PC-9 (cell line): ENCODE measurements at places on chromosomes 13 and 19. TPM values are rescaled to one million over a fixed set of nuclear protein-coding genes. Genes with fewer than 3 reads are reported as not detected.

DNA sequence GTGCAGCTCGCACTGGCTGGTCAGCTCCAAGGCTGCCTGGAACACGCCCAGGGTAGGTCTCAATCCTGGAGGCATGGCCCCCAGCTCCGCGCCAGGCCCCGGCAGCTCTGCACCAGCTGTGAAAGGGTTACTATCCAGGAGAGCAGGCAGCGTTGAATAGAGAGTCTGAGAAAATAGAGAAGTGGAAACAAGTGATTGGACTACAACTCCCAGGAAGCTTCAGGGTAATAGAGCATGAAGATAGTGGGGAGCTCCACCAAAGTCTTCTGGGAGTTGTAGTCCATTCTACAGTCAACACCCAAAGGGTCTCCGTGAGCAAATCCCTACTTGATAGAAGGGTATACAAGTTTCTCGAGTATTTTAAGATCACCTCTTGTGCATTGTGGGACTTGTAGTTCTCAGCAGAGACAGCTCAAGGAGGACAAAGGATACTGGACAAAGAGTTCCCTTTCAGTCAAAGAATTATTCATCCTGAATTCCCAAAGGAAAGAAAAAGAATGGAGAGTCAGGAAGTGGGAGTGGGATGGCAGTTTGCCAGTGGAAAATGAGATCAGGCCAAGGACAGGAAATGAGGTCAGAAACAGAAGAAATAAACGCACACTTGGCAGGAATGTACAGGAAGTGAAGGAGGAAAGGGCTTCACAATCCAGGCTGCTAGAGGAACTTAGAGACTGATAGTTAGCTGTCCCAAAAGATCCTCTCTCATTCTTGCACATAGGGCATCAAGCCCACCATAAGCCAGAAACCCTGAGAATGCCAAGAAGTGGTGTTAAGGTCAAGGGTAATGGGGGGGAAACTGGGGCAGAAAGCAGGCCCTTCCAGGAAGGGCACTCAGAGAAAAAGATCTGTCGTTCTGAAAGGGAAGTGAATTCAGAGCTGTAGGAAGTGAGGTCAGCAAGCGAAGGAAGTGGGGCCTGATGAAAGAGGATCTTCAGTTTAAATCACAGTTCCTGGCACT, 5.5 kb upstream of the MAMSTR start:
- DNase-seq: peak; percentile 51

IFNL1 gene
- not detected in 2 replicates for total RNA-seq

DNA sequence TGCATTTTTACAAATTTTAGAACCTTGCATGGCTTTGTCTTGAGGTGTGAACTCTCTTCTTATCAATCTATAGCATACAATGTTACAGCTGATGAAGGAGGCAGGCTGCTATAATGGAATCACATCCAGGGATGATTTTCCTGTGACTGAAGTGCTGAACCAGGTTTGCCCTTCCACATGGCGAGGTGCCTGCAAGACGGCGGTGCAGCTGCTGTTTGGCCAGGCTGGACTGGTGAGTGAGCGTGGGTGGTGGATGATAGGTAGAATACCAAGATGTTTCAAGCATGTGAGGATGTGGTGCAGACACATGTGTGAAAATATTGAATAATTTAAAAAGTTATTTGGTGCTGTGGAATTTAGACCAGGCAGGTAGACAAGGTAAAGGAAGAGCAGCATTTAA, 34.9 kb upstream of the GPI start:
- DNase-seq: no peak

GRCh38 chr19:16736709-16737108, 17.1 kb downstream of the NWD1 start:
- DNase-seq: no peak

ICAM4 gene
- total RNA-seq: 0.52 and 0.68 TPM in 2 replicates

- DNase-seq: peak; percentile 78
Measured at GRCh38 chr19:47230054-47230920, 712 bp downstream of the BBC3 start.

DNA sequence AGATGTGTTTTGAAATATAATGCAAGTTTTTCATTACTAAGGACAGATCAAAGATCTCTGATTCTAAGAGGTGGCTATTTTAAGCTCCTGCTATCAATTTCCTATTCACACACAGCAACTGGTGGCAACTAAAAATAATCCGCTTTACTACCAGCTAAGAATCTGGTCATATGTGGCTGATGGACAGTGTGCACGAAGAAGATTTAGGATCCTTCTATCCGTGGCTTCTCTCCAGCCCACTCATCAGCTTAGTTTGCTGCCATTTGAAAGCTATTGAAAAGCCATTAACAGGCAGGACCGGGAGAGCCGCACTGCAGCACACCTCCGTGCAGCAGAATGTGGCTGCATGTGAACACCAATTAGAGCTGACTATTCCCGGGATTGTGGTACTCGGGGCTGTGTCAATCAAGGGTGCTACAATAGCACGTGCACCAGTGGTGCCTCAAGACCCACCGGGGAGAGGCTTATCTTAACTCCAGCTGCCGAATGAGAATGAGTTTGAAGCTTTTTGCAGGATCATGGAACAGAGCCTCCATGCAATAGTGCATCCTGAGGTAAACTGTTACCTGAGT, at the start of gene MYO16:
MYO16 (plus strand) TSS at position 431 of the 572 bp plus-strand sequence. CDS start 234 bp downstream, outside the sequence.
- DNase-seq: no peak

- DNase-seq: no peak
Measured at GRCh38 chr13:37657134-37657533, 58.6 kb upstream of the POSTN start.

DNA sequence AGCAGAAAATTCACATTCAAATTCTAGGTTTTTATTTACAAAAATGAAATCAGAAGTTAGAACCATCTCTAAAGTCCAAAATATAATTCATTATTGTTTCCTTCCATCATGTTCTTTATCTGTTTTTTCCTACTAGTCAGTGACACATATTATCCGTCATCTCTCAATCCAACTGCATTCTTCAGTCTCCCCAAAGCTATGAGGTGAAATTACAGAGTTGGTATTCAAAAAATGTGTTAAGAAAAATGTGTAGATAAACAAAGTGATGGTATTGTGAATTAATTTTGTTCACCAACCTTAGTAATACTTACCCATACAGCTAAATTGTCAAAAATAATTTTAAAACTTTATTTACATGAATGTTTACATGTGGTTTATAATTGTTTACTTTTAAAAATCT, 448.7 kb upstream of the MIR17HG start:
- no peak for DNase-seq

DNA sequence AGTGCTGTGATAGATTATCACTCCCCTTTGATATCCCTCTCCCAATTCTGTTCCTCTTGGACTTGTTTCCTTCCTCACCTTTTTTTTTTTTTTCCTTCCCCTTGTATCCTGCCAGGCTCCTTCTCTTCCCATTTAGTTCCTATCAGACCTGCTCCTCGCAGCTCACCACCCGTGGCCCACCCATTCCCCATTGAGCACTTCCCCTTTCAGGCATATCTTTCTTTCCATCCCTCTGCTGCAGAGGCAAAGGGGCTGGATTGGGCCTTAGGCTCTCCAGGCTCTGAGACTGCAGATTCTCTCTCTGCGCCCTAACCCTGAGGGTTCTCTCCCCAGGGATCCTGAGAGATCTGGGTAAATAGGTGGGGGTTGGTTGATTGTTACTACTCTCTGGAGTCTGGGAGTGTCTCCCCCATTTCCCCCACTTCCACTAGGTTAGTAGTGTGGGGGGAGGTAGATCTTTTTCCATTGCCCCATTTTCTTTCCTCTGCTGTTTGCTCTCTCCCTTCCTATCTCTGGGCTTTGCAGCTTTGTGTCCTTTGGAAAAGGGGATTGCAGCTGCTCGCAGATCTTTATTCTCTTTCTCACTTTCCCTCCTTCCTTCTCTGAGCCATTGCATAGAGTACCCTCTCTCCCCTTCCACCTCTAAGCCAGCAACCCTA, 2.3 kb downstream of the ARHGAP35 start:
- DNase-seq: no peak

DNA sequence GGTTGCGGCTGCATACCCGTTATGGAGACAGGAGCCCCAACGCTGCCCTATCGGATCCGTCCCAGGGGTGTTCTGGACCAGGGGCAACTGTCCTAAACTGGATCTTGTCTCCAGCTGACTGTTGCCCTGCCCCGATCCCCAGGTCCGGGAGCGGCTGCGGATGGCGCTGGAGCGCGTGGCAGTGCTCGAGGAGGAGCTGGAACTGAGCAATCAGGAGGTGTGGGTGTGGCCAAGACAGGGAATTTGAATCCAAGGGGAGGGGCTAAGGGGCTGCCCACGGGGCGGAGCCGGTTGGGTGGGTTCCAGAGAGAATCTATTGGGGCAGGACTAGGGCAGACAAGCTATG, 9.9 kb downstream of the PPFIA3 start:
- DNase-seq: no peak

GRIK5 gene
- 0.96 and 1.1 TPM in 2 replicates for total RNA-seq

GRCh38 chr19:18300930-18301717, 19.7 kb upstream of the JUND start:
- peak; percentile 87 for DNase-seq

DNA sequence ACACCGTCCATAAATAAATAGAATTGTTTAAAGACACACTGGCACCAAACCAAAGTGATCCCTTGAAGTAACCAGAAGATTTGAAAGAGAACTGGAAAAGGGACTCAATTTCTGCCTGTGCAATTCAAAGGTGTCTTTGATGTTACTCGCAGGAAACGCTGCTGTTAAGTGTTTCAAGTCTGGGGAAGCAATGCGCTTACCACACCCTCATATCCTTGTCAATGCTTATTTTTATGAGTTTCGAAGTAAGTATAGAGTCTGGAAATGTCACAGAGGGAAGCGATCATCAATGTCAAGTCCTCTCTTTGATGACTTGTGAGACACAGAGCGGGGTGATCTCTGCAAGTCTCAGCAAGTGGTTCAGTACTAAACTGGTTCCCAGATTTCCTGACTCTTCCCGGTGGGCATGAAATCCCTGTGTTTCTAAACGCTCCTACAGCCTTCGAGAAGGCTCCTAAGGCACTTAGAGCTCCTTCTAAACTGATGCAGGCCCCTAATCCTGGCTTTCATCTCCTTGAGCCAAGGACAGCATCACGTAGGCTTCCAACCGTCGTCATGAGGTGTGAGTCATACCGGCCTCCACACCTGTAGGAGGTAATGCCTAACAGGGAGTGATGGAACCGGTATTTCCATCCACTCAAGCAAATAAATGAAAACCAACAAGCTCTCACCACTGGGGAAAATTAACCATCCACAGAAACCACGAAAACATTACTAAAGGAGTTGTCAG, 22.8 kb downstream of the SYDE1 start:
- peak; percentile 61 for DNase-seq

DNA sequence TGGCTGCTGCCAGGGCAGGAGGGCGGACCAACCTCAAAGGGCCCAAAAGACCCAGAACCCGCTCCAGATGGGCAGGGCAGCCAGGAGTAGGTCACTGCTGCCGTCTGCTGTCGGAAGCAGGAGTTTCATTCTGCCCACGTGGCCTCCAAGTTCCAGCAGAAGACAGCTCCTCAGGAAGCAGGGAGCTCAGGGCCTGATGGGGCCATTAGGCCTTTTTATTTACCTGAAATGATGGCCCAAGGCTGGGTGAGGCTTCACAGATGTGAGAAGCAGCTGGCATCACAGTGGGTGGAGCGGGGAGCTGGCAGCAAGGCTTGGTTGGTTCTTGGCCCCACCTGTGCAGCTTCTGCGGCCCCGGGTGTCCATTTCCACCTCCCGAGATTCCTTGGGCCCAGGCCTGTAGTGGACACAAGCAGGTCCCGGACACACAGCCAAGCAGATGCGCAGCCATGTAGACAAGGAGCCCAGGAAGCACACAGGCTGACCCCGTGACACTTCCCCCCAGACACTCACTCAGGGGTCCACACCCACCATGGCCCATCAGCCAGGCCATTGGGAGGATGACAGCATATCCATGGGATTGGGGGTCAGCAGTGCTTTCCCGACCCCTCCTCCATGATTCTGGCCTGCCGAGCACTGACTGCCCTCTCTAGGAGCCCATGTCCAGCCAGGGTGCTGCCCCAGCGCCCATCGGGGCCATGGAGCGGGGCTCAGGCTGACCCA, 26.4 kb downstream of the C13orf46 start:
- no peak for DNase-seq

- no peak for DNase-seq
Measured at GRCh38 chr19:10286803-10287737, at the start of gene ICAM4. Gene ICAM4, plus strand, starts transcription at chr19:10286955. Its CDS starts 58 bp downstream, at chr19:10287013.

GRCh38 chr19:39937787-39938186, 3.4 kb upstream of the FCGBP start:
- DNase-seq: no peak

HCST gene
- 1.8 and 2.6 TPM in 2 replicates for total RNA-seq

- peak; percentile 75 for DNase-seq
Measured at GRCh38 chr13:28716511-28716910, 2.3 kb downstream of the SLC46A3 start.

- DNase-seq: no peak
Measured at GRCh38 chr19:15265214-15265849, 33.1 kb upstream of the EPHX3 start.

BICRA gene
- 9.6 and 14.4 TPM in 2 replicates for total RNA-seq

F10 gene
- total RNA-seq: not detected in 2 replicates

TPTE2 gene
- not detected in 2 replicates for total RNA-seq

GRCh38 chr13:113905942-113906341, 42.1 kb upstream of the GAS6 start:
- DNase-seq: no peak

NRTN gene
- total RNA-seq: 1.9 and 3.5 TPM in 2 replicates

DNA sequence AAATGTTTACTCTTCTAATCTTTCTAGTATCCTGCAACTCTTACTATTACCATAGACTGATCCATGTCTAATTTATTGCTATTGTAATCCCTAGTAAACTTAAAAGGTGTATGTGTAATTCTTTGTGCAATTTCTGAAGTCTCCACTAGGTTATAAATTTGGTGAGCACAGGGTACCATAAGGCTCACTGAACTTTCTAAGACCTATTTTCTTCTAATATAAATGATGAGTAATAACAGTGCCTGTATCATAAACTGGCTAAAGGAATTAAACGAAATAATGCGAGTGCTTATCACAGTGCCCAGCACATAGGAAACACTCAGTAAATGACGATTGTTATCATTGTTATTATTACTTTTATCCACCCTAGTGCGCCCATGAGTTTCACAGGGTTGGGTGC, 119.1 kb downstream of the KLF12 start:
- DNase-seq: no peak

- no peak for DNase-seq
Measured at GRCh38 chr19:12695997-12696365, 450 bp downstream of the FBXW9 start.

GRCh38 chr19:41064974-41065569, 23.2 kb upstream of the CYP2A13 start:
- no peak for DNase-seq

DNA sequence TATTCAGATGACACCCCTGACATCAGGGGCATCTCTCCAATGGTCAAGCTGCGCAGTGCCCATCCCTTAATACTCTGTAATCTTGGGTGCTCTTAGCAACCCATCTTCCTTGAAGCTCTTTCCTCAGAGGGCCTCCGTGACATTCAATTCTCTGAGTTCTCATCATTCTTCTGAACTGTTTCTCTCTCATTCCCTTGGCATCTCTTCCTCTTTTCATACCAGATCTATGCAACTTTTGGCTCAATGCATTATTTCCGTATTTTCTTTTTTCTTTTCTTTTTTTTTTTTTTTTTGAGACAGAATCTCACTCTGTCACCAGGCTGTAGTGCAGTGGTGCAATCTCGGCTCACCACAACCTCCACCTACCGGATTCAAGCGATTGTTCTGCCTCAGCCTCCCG, 53.9 kb downstream of the PCDH8 start:
- no peak for DNase-seq

- peak; percentile 74 for DNase-seq
Measured at GRCh38 chr19:15091918-15092753, 10.1 kb downstream of the OR1I1 start.

GRCh38 chr13:101150998-101151397, 265.3 kb downstream of the NALCN start:
- DNase-seq: no peak
